Hematopoietic multipotent progenitor cell treated with erythropoietin and hydrocortisone succinate and interleukin-3 and kit ligand, for 15 days (in vitro differentiated cells): ENCODE measurements at places on chromosomes 7 and 10.
A peak's percentile ranks its signal among the peaks of the same experiment; 100 is the strongest.

DNA sequence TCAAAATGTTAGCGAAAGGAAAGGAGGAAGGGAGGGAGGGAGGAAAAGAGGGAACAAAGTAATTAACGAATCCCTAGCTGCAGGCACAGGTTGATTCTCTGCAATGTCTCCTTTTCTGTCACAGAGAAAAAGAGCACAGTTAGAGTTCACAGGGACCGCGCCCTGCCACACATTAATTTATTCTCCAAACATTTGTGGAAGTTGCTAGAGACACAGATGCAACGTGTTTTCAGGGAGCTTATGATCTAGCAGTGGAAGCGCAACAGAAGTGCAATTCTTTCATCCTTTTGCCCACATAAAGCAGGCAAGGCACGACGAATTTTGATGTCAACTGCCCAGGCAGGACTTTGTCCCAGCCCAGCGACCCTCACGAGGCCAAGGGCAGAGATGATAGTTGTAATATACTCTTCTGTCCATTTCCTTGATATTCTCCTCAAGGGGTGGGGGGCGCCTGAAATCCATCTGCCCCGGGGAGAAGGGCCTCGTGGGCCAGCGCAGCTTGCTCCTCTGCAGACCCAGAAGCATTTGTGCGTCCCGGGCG, 101.7 kb upstream of the ZNF438 start:
- DNase-seq: no peak

DNA sequence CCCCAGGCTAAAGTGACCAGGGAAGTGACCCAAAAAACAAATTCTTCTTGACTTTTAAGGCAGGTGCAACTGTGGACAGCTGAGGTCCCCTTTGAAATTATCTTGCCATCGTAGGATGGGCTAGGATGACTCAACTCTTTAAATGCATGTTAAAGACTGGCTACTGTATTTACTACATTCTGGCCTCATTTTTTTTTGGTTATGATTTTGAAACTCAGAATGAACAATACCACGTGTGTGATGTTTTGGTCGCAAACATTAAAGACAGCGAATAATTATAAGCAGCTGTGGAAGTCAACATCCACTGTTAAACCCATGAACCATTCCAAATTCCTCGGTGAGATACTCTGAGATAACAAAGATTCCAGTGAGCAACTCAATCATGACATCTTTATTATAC, 1.2 kb upstream of the SLC13A4 start:
- no peak for DNase-seq

GRCh38 chr10:82128527-82128926, 253.5 kb downstream of the NRG3 start:
- DNase-seq: no peak

DNA sequence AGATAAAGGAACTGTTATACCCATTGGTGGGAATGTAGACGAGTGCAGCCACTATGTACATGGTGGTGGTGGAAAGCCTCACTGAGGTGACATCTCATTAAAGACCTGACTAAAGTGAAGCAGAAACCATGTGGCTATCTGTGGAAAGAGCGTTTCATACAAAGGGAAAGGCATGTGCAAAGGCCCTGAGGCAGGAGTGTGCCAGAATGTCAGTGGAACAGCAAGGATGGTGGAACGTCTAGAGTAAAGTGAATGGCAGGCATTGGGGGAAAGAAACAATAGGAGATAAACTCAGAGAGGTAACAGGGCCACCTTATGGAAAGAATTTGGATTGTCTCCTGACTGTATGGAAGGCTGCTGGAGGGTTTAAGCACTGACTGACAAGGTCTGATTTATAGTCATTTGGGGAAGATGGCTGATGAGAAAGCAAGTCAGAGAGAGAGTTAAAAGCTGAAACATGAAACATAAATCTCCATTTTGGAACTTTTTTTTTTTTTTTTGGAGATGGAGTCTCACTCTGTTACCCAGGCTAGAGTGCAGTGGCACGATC, 245.7 kb downstream of the STK31 start:
- no peak for DNase-seq

DNA sequence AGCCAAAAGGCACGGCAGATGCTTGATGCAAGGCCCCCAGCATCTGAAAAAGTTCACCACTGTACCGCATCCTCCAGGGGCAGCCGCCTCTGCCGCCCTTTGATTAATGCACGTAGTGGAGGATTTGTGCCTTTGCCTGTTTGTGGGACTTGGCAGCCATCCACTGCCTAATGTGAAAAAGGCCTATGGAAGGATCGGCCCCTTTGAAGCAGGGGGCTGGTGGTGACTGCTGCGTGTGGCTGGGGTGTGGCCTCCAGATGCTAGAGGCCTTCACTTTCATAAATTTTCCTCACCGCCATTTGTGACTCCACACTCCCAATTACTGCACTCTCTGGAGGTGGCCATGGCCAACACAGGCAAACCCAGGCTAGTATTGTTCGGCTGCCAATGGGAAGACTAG, 226.0 kb downstream of the BMPER start:
- no peak for DNase-seq

DNA sequence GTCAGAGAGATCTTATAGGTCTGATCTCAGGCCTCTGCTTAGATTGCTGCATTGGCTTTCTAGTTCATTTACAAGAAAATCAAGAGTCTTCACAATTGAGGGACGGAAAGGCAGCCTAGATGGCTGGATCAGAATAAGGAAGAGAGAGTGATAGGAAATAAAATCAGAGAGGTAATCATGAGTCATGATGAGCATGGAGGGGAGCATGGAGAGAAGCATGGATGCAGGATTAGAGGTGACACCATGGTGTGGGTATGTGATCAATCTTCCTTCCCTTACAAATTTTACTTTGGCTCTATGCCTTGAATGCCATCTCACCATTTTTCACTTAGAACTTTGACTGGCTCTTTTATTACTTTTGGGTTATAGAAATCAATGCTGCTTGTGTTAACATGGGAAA, 1.4 kb downstream of the BCCIP start:
- DNase-seq: no peak

- DNase-seq: peak; percentile 55
Measured at GRCh38 chr7:2165239-2165609, 67.5 kb downstream of the MAD1L1 start.

DNA sequence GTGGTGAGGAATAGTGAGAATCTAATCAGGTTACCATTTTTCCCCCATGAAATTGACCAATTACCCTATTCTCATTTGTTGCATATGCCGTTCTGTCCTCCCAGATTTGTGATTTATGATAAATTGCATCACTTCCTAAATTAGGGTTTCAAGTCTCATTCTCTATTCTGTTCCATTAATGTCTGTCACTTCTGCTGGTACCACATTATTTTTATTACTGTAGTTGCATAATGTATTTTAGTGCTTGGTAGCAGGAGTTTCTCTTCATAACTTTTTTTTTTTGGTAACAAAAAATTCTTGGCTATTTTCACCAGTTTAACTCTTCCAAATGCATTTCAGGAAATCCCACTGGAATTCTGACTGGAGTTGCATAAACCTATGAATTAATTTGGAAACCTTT, 44.0 kb upstream of the FAM133B start:
- no peak for DNase-seq

GRCh38 chr10:10364902-10365301, 652.8 kb upstream of the CELF2 start:
- no peak for DNase-seq

- no peak for DNase-seq
Measured at GRCh38 chr10:86443936-86444335, 77.3 kb upstream of the GRID1 start.

DNA sequence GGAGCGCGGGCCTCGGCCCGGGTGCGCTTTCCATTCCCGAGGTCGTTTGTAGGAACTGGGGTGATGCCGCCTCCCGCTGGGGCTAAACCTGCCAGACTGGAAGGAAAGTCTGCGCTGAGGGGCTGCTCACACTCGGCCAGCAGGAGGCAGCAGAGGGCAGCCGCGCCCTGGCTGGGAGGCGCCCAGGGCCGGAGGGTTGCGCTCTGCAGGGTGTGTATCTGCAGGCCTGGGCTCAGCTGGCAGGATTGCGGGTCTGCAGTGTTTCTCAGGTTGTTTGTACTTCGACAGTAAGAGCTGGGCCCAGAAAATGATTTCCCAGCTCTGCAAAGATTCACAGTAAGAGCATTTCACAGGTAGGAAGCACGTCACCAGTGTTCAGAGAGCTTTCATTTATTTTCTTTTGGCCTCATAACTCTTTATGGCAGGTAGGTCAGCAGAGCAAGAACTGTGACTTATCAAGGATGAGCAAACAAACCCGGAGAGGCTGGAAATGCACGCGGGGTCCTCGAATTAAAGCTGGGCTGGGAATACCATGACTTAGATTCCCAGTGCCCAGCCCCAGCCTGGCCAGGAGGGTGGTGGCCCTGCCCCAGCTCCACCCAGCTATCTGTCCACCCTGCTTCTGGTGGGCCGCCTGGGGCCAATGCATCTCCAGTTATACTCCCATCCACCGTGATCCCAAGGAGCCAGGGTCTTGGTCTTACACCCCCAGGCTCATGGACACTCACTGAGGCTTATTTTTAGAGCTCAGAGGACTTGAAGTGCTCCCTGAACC, 15.2 kb upstream of the PPP2R2D start:
- peak; percentile 81 for DNase-seq

GRCh38 chr7:118252087-118252486, 27.6 kb downstream of the ANKRD7 start:
- no peak for DNase-seq

DNA sequence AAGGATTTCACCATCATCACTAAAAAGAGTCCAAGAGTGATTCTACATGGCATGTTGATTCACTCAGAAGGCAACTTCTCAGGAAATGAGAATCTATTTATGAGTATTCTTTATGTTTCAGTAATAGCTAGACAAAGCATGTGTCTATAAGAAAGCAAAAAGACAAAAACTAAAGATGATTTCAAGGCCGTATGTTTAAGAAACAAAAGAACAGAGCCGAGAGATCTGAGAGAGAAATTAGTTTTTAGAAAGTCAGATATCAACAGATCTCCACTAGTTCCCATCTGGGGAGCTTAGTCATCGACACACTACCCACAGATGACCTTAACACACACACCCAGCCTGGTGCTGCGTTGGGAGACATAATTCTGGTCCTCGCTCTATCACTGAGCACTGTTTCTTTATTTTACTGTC, 21.0 kb downstream of the PIP4K2A start:
- DNase-seq: peak; percentile 73

DNA sequence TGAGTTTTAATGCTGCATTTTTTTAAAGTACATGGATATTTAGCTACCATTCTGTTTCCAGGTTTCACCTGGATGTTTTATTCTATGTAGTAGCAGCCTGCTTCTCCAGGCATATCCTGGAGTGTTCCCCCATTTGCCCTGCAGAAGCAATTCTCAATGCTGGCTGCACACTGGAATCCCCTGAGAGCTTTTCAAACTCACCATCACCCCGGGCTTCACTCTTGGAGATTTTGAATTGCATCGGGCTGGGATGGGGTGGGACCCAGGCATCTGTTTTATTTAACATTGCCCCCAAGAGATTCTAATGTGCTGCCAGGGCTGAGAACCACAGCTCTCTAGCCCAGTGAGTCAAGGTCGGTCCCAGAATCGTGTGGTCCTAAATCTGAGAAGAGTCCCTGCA, 113.2 kb upstream of the MACROH2A2 start:
- DNase-seq: no peak

GRCh38 chr10:24568042-24568441, 155.6 kb downstream of the ARHGAP21 start:
- DNase-seq: peak; percentile 57

DNA sequence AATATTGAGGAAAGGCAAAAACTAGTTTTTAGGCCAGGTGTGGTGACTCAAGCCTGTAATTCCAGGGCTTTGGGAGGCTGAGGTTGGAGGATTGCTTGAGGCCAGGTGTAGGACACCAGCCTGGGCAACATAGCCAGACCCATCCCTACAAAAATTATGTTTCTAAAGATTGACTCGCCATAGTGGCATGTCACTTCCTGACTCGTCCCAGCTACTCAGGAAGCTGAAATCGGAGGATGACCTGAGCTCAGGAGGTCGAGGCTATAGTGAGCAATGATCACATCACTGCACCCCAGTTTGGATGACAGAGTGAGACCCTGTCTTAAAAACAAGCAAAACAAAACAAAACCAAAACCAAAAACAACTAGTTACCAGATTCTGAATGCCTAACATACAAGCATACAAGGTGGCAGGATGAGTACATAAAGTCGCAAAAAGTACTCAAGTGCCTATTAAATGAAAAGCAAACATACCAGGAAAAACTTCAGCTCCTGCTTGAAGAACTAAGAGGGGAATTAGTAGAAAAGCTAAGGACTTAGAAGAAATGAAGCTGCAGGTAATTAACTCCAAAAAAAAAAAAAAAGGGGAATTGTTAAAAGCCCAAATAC, 14.1 kb downstream of the ZNF398 start:
- no peak for DNase-seq
